Hair follicular keratinocyte (primary cell): ENCODE measurements at places on chromosomes 13 and 19. TPM values are rescaled to one million over a fixed set of nuclear protein-coding genes. Genes with fewer than 3 reads are reported as not detected.

The CYP4F3 gene
- not detected in 2 replicates for total RNA-seq

The NPAS1 gene
- total RNA-seq, result 0.46 TPM in 1 of 2 replicates, not detected in the other

The GRIN3B gene
- 0.95 and 2.3 TPM in 2 replicates for total RNA-seq

The C1QTNF9 gene
- total RNA-seq, result not detected in 2 replicates

The CEACAM7 gene
- not detected in 2 replicates for total RNA-seq

The NLRP9 gene
- not detected in 2 replicates for total RNA-seq

The ADGRE3 gene
- total RNA-seq, result not detected in 2 replicates

The KIR3DL2 gene
- not detected in 2 replicates for total RNA-seq

The SIGLECL1 gene
- total RNA-seq, result not detected in 2 replicates

The ZNF527 gene
- total RNA-seq, result 1.2 and 1.6 TPM in 2 replicates

The RCBTB2 gene
- 5.1 TPM in 2 replicates for total RNA-seq

The ETV2 gene
- 0.23 and 3.9 TPM in 2 replicates for total RNA-seq

The THSD8 gene
- not detected in 2 replicates for total RNA-seq

The APLP1 gene
- 0.42 and 2.0 TPM in 2 replicates for total RNA-seq

The ZNF91 gene
- total RNA-seq, result 4.9 and 7.9 TPM in 2 replicates

The FPR1 gene
- total RNA-seq, result not detected in 2 replicates

The CD209 gene
- total RNA-seq, result not detected in 2 replicates

The ZIC2 gene
- total RNA-seq, result not detected in 2 replicates
